ENCODE measurements at places on chromosomes 1 and 21.

DNA sequence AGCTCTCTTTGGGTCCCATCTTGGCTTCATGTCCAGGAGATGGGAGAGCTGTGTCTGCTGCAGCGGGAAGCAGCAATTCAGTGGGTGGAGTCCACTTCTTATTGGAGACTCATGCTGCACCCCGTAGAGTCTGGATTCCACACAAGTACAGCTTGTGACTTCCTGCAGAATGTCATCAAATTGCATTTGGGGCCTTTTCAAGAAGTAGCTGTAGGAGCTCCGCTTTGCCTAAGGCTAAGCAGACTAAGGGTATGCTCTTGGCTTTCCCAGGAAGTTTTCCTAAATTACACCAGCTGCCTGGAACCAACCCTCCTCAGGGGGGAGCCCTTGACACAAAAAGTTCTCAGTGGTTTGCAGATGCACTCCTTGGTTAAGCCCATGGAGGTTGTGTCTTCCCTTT, 5.7 kb upstream of the MOB3C start:
- no peak for DNase-seq

DNA sequence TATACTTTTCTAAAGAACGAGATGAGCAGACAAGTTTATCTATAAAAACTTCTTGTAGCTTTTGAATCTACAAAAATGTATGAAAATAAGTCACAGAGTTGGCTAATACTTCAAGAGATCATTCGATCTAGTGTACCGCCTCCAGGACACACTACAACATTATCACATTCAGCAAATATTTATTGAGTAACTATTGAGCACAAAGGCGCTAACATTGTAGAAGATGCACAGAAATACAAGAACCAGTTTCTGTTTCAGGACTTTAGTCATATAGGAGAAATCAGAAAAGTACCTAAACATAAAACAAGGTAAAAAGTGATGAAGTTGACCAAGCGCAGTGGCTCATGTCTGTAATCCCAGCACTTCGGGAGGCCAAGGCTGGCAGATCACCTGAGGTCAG, 20.6 kb downstream of the WASF2 start:
- DNase-seq, result no peak

- no peak for DNase-seq
Observed at GRCh38 chr1:227429447-227430359, 111.4 kb upstream of the CDC42BPA start.

- DNase-seq, result no peak
Observed at GRCh38 chr1:90839323-90839722, 122.2 kb upstream of the BARHL2 start.

- DNase-seq, result no peak
Observed at GRCh38 chr1:113191579-113192076, 118.6 kb downstream of the LRIG2 start.

DNA sequence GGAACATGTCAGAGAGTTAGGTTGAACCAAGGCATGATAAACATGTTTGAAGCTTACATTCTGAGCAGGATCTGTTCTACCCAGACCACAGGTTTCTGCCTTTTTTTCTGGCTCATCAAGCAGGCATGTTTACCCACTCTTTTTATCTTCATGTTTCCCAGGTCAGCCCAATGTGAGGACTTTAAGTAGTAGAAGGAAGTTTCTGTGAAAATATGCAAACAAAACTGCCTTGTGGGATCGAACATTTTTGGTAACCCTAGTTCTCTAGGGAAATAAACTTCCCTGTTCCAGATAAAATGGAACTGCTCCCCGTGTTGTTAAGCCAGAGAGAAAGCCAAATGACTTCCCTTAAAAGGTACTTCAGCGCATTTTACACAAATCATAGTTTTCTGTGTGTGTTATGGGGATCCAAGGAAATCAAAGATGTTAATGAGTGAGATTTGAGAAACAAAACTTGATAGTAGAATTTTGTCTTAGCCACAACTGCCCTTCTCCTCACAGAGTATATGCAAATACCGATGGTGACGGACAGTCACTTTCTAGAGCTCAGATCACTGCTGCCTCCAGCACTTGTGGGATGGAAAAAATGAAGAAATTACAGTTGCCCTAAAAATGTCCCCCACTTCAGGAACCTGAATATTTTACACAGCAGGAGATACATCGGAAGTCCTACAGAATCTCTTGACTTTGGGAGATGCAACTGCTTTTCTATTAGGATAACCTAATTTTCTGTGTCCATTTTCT, 765 bp upstream of the HIPK1 start:
- no peak for DNase-seq

- DNase-seq, result no peak
Observed at GRCh38 chr1:206578068-206578977, 33.9 kb downstream of the EIF2D start.

- DNase-seq, result no peak
Observed at GRCh38 chr1:204152310-204153044, 633 bp upstream of the ETNK2 start.

GRCh38 chr1:78143673-78144072, 97.9 kb downstream of the GIPC2 start:
- no peak for DNase-seq

DNA sequence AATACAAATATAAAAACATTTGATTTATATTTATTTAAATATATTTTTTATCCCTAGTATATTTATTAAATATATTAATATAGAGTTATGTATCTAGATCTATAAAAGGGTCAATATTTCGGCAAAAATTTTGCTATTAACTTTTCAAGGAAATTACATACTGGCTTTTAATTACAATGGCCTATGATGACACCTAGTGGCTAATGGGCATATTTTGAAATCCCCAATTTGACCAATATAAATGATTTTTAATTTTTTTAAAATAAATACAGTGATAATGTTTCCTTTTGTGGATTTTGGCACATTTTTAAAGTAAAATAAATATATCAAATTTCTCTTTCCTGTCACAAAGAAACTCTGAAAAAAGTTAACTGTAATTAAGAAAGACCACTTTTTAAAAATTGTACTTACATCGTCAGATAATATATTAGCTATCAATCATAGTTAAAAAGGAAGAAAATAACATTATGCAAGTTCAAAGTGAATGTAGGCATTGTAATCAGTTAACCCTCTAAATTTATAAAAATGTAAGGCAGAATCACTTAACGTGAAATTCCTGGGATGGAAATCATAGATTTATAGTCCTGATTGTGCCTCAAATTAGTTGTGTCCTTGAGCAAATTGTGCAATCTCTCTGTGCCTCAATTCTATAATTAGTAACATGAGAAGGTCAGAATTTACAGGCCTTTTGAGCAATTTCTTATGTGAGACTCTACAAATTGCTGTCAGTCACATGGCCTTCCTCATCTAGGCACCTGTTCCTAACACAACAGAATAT, 25.6 kb upstream of the RGS13 start:
- no peak for DNase-seq

DNA sequence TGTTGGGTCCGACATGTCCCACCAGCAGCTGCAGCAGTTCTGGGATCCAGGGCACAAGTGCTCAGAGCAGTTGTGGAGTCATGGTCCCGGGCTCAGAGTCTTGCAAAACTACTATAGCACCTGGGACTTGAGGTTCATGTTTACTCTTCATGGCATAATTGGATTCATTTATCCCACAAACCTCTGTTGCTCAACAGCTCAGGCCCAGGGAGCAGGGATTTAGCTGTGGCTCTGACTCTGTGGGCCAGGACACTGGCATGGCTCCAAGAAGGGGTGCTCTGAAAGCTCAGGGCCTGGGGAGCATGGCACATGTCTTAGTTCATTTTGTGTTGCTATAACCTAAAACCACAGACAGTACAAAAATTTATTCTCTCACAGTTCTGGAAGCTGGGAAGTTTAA, 626.7 kb upstream of the ADGRL2 start:
- DNase-seq, result no peak

DNA sequence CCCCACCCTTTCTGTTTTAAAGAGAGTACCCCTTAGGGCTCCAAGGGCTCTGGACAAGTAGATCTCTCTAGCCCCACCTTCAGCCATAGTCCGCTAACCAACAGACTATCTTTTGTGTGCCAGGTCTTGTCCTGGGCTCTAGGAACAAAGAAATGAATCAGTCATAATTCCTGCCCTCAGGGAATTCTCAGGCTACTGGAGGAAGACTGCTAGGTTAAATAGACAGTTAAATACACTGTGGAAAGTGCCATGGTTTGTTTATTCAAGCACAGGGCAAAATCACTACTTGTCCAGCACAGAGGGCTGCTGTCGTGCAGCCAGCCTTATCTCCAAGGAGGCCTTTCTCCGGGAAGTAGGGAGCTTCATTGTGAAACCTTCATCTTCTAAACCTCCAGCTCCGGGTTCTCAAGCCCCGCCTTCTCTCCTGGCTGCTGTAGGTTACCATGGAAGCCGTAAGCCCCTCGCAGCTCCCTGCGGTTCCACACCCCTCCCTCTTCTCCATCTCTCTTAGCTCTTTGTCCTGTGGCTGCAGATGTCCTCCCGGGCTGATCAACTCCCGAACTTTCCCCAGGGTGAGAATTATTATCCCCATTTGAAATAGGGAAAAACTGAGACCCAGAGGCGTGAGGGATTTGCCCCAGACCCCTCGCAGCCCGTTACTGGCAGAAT, 29.8 kb downstream of the SHISAL2A start:
- DNase-seq, result no peak

DNA sequence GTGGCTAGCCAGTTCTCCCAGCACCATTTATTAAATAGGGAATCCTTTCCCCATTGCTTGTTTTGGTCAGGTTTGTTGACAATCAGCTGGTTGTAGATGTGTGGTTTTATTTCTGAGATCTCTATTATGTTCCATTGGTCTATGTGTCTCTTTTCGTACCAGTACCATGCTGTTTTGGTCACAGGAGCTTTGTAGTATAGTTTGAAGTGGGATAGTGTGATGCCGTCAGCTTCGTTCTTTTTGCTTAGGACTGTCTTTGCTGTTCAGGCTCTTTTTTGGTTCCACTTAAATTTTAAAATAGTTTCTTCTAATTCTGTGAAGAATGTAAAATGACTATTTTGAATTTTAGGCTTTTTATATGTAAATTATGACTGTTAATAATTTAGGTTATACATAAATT, 68.9 kb downstream of the WDR64 start:
- no peak for DNase-seq

DNA sequence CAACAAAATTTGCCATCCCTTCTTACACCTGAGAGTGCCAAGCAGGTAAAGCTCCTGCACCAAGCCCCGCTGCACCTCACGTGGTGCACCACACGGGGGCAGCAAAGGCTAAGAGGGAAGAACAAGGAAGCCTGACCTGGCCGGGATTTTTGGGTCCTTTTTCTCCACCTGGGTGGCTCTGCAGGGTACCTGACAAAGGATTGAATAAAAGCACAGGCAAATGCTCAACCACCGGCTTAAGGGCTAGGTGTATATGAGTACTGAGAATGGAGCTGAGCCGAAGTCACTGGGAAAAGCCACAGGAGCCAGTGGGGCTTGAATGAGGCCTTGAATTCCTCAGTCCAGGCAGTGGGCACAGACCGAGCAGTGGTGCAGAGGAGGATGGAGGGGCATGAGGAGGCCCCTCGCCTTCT, 36.4 kb downstream of the ZNF697 start:
- peak; percentile 35 for DNase-seq

DNA sequence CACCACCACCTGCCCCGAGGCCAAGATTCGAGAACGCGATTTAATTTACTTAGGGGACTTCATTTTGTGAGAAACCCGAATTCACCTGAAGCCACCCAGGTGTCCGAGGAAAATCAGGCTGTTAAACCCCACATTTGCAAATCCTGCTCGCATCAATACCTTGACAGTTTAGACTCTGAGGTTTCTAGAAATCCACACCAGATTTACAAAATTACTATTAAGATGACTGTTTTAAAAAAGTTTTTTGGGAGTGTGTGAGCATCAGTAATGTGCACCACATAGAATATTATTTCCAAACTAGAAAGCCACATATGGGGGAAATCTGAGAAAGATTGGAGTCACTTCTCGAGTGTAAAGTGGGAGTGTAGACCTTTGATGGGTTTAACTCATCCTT, 685 bp downstream of the RIMKLA start:
- DNase-seq, result no peak

DNA sequence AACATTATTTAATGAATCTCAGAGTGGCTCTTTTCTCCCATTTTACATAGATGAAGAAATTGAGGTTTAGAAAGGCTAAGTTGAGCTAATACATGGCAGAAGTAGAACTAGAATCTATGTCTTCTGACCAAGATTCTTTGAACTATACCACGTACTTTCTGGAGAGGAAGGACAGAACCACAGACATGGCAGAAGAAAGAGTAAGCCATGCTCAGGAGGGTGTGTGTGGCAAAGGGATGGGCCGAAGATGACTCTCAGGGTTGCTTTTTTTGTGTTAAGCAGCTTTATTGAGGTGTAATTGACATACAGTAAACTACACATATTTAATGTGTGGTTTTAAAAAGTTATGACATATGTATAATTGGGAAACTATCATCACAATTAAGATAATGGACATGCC, 69.5 kb downstream of the PEX14 start:
- DNase-seq, result no peak

DNA sequence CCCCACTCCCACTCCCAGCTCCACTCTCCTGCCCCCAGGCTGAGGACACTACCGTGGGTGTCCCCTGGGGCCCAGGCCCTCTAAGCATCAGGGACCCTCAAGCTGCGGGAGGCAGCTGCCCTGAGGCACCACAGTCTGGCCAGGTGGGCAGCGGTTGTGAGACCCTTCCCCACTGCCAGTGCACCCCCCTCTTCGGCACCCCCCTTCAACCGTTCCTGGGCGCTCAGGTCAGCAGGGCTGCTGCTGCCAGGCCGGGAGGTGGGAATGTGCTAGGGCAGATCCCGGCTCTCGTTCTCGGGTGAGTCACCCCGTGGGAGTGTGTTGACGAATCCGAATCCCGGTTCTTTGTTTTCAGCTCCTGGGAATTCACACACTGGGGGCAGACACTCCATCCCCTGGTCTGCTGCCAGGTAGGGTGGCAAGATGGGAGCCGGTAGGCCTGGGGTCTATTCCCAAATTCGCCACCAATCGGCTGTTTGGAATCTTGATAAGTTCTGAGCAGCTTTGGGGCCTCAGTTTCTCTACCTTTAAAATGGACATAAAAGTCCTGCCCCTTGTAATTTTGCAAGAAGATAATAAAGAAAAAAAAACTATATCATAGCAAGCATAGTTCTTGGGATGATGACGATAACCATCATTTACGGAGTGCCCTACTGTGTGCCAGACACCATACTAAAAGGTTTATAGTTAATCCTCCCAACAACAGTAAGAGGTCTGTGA, 28.5 kb upstream of the CASZ1 start:
- DNase-seq, result no peak

- DNase-seq, result no peak
Observed at GRCh38 chr1:106319612-106320011, 736.9 kb upstream of the PRMT6 start.

GRCh38 chr1:30600258-30600657, 123.1 kb downstream of the MATN1 start:
- no peak for DNase-seq

- no peak for DNase-seq
Observed at GRCh38 chr1:22687191-22687590, 23.4 kb upstream of the EPHB2 start.

DNA sequence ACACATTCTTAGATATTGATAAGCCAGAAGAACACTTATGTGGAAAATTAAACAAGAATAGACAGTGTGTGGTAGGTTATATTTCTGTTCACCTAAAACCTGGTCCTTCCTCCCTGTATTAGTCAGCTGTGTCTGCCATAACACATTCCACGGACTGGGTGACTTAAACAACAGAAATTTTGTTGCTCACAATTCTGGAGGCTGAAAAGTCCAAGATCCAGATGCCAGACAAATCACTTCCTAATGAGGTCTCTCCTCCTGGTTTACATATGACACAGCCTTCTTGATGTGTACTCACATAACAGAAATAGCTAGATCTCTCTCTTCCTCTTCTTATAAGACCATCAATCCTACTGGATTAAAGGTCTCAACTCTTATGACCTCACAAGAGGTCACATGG, 25.7 kb downstream of the JMJD4 start:
- no peak for DNase-seq

Data from naive thymus-derived CD8-positive, alpha-beta T cell (primary cell).